ENCODE measurements at places on chromosomes 4 and X. TPM values are rescaled to one million over a fixed set of nuclear protein-coding genes. Genes with fewer than 3 reads are reported as not detected.

Gene ADH1A
- polyA plus RNA-seq, result not detected

Gene TMEM156
- polyA plus RNA-seq, result 24.3 TPM

Gene SH3RF1
- not detected for polyA plus RNA-seq

Gene ARHGEF38
- not detected for polyA plus RNA-seq

Gene RNF175
- not detected for polyA plus RNA-seq

Gene SMIM31
- polyA plus RNA-seq, result not detected

Gene FRMD7
- polyA plus RNA-seq, result not detected

Gene PDGFRA
- polyA plus RNA-seq, result not detected

Gene BEND2
- not detected for polyA plus RNA-seq

Gene ACE2
- polyA plus RNA-seq, result not detected

Gene BMX
- not detected for polyA plus RNA-seq

Gene MSANTD1
- polyA plus RNA-seq, result not detected

Gene NKX3-2
- not detected for polyA plus RNA-seq

Gene ZCCHC18
- 7.0 TPM for polyA plus RNA-seq

Gene VEGFC
- polyA plus RNA-seq, result not detected

Gene COL4A5
- not detected for polyA plus RNA-seq
